Progenitor cell of endocrine pancreas (in vitro differentiated cells): ENCODE measurements at places on chromosomes 3 and 15.

- no peak overlapping the region for H3K4me3 ChIP-seq
- no peaks in the 10 kb centered on the region for H3K36me3 ChIP-seq
- peaks cover 2% of the 10 kb centered on the region for H3K4me1 ChIP-seq
These were observed 25.3 kb downstream of the CCR9 start for GRCh38 chr3:45911511-45912226.

DNA sequence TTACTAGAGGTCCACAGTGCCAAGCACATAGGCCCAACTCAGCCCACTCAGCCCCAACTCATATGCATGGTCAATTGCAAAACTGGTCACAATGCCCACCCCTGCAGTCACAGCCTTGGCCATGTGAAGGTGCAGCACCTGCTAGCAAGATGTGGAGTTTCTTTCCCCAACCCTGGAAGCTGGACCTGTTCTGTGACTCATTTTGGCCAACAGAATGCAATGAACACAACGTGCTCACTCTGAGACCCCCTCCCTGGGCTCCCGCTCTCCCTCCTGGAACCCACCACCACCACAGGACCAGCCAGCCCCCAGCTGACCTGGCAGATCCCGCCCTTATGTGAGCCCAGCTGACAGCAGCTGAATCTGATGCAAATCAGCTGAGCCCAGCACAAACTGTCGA is 34.4 kb downstream of the ALDH1L1 start:
- no peaks in the 10 kb centered on the region for H3K36me3 ChIP-seq
- H3K27me3 ChIP-seq: peaks cover 6% of the 10 kb centered on the region
- H3K27ac ChIP-seq: no peak overlapping the region
- H3K4me3 ChIP-seq: no peak overlapping the region
- no peaks in the 10 kb centered on the region for H3K4me1 ChIP-seq

DNA sequence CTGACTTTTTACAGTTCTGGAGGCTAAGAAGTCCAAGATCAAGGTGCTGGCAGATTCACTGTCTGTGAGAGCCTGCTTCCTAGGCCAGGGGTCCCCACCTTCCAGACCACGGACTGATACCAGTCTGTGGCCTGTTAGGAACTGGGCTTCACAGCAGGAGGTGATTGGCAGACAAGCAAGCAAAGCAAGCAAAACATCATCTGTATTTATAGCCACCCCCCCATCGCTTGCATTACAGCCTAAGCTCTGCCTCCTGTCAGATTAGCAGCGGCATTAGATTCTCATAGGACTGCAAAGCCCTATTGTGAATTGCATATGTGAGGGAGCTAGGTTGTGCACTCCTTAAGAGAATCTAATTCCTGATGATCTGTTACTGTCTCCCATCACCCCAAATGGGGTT is 194.7 kb upstream of the THRB start:
- H3K27me3 ChIP-seq: no peaks in the 10 kb centered on the region
- H3K36me3 ChIP-seq: no peaks in the 10 kb centered on the region
- H3K4me1 ChIP-seq: peaks cover 14% of the 10 kb centered on the region
- H3K4me3 ChIP-seq: no peak overlapping the region

- H3K4me3 ChIP-seq: peak overlapping the region; percentile 29
- no peaks in the 10 kb centered on the region for H3K27me3 ChIP-seq
- no peak for DNase-seq
These were observed 12.9 kb downstream of the VPS18 start for GRCh38 chr15:40906991-40907802.

DNA sequence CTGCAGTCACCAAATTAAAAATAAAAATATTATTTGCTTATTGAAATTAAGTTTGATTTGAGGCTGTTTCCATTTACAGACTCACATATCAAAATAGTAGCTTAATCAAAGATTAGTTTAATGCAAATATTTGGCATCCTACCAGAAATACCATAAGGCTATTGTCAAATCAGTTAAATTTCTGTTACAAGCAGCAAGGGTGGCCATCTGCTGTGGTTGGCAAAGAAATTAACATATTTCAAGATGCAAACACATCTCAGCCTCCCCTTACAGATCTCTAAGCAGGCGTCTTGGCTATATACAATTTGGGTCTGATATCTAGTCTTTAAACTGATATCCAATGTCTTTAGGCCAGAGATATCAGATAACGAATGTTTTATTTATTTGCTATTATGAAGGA is 83.2 kb upstream of the NEDD4 start:
- no peak overlapping the region for H3K4me3 ChIP-seq
- peaks cover 2% of the 10 kb centered on the region for H3K4me1 ChIP-seq
- H3K36me3 ChIP-seq: peaks cover 1% of the 10 kb centered on the region

DNA sequence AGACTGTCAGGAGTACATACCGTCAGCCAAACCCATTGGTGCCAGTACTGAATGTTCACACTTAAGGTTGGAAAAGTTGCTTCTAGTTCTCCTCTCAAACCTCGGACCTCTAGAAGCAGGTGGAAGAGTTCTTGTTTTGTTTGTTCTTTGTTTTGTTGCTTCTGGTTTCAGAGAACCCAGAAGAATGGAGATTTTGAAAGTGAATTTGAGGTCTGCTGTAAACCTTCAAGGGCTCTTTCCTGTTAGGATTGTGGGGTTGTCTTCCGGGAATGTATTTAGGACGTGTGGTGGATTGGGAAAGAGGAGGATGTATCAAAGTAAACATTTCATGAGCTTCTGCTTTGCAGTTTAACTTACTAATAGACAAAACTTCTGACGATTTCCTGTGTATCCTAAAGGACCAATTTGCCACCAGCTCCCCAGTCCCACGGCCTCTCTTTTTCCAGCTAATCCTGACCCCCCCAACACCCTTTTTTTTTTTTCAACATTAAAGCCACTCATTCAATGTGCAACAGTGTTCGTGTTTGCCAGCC is 50.3 kb downstream of the FILIP1L start:
- no peak overlapping the region for H3K27ac ChIP-seq
- H3K27me3 ChIP-seq: no peaks in the 10 kb centered on the region
- peaks cover 9% of the 10 kb centered on the region for H3K4me1 ChIP-seq
- H3K4me3 ChIP-seq: no peak overlapping the region
- no peak for DNase-seq
- peaks cover 1% of the 10 kb centered on the region for H3K36me3 ChIP-seq

GRCh38 chr3:48240000-48240963 is 622 bp upstream of the ZNF589 start:
- no peaks in the 10 kb centered on the region for H3K36me3 ChIP-seq
- no peak for DNase-seq
- H3K27me3 ChIP-seq: no peaks in the 10 kb centered on the region
- H3K4me1 ChIP-seq: peaks cover 9% of the 10 kb centered on the region

DNA sequence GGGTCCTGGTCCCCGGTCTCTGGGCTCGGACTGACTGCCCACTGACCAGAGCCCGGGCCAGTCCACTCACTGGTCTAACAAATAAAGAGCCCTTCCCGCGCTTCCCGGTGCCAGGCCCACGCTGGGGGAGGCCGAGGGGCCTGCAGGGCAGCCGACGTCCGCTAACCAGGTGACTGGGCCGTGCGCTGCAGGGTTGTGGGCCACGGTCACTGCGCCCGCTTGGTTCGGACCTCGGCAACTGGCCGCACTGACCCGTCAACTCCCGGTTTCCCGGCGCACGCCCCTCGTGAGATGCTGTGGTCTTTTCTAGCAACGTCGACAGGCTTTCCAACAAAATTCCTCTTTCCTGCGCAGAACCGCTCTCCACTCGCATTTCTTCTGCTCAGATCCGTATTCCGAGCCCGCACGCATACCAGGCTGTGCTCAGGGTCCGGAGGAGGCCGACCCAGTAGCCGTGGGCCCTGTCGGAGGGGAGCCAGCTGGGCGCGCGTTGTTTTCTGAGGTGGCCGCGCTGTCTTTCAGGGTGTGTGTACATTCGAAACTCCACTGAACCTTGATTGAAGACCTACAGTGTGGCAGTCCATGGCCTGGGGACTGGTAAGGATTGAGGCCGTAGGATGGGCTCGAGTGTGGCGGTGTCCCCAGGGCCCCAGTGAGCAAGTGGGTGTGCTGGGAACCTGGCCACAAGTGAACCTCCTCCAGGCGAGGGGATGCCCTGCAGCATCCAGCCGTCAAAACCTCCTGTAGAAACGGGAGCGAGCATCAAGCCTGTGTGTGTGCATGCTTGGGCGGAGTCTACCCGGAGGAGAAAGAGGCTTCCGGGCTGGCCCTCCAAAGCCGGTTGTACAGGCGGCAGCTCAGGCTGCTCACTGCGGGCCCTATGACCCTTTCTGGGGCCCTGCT is 875 bp upstream of the NT5DC2 start:
- peaks cover 7% of the 10 kb centered on the region for H3K36me3 ChIP-seq
- peaks cover 42% of the 10 kb centered on the region for H3K4me1 ChIP-seq
- no peaks in the 10 kb centered on the region for H3K27me3 ChIP-seq

DNA sequence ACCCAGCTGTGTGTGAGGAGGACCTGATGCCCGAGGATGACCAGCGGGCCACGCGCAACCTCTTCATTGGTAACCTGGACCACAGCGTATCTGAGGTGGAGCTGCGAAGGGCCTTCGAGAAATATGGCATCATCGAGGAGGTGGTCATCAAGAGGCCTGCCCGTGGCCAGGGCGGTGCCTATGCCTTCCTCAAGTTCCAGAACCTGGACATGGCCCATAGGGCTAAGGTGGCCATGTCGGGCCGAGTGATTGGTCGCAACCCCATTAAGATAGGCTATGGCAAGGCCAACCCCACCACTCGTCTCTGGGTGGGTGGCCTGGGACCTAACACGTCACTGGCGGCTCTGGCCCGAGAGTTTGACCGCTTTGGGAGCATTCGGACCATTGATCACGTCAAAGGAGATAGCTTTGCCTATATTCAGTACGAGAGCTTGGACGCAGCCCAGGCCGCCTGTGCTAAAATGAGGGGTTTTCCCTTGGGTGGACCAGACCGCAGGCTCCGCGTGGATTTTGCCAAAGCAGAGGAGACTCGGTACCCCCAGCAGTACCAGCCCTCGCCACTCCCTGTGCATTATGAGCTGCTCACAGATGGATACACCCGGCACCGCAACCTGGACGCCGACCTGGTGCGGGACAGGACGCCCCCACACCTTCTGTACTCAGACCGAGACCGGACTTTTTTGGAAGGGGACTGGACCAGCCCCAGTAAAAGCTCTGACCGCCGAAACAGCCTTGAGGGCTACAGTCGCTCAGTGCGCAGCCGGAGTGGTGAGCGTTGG is 1.5 kb downstream of the RBM15B start:
- no peaks in the 10 kb centered on the region for H3K27me3 ChIP-seq
- H3K4me3 ChIP-seq: peak overlapping the region; percentile 85
- no peak for DNase-seq
- H3K4me1 ChIP-seq: peaks cover 40% of the 10 kb centered on the region
- H3K36me3 ChIP-seq: peaks cover 36% of the 10 kb centered on the region

DNA sequence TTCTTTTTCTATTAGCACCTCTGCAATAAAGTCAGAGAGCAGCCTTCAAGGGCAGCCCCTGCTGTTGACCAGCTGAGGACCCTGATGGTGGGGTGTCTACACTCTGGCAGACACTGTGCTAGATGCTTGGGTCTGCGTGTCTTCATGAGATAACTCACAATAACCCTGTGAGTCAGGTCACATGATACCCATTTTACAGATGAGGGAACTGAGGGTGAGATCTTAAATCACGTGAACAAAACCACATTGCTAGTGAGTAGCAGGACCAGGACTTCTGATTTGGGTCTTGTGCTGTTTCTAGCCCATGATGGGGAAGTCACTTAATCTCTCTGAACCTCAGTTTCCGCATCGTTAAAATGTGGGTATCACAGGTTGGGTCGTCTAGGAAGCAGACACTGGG is 118.5 kb upstream of the LIPC start:
- no peak overlapping the region for H3K4me3 ChIP-seq
- H3K27me3 ChIP-seq: no peaks in the 10 kb centered on the region
- H3K27ac ChIP-seq: no peak overlapping the region
- H3K4me1 ChIP-seq: peaks cover 11% of the 10 kb centered on the region
- H3K36me3 ChIP-seq: no peaks in the 10 kb centered on the region

- H3K4me1 ChIP-seq: no peaks in the 10 kb centered on the region
- no peaks in the 10 kb centered on the region for H3K27me3 ChIP-seq
- DNase-seq: no peak
These were observed 210.5 kb downstream of the DOCK3 start for GRCh38 chr3:50885070-50885850.

- H3K4me1 ChIP-seq: peaks cover 12% of the 10 kb centered on the region
- no peak for DNase-seq
- H3K27ac ChIP-seq: no peak overlapping the region
- no peaks in the 10 kb centered on the region for H3K36me3 ChIP-seq
- H3K4me3 ChIP-seq: no peak overlapping the region
These were observed 202.0 kb upstream of the CFAP20DC start for GRCh38 chr3:59251869-59252268.

- H3K4me3 ChIP-seq: no peak overlapping the region
- H3K27ac ChIP-seq: no peak overlapping the region
- no peaks in the 10 kb centered on the region for H3K36me3 ChIP-seq
- H3K27me3 ChIP-seq: no peaks in the 10 kb centered on the region
These were observed 667.4 kb downstream of the ROBO2 start for GRCh38 chr3:77707281-77707680.

DNA sequence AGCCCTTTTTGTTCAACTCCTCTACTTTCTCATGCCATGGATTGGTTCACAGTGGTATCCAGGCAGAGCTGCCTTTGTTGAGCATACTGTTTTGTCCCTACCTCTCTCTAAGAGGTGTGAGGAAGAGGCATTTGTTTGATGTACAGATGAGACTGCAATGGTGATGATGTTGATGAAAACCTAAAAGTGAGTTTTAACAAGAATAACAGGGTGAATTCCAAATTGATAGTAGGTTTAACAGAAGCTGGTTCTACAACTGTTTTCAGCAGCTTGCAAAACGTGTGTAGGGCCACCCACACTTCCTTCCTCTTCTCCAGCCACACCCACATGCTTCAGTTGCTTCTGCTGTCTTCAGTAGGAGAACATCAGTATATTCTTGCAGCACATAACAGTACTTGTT is 10.2 kb downstream of the SNRK start:
- H3K27me3 ChIP-seq: no peaks in the 10 kb centered on the region
- H3K4me3 ChIP-seq: no peak overlapping the region
- peaks cover 22% of the 10 kb centered on the region for H3K4me1 ChIP-seq
- no peak for DNase-seq
- H3K27ac ChIP-seq: no peak overlapping the region

- no peaks in the 10 kb centered on the region for H3K36me3 ChIP-seq
- H3K4me1 ChIP-seq: peaks cover 9% of the 10 kb centered on the region
- no peak for DNase-seq
- no peak overlapping the region for H3K27ac ChIP-seq
These were observed 109.0 kb upstream of the ADAMTS9 start for GRCh38 chr3:64796607-64797399.

DNA sequence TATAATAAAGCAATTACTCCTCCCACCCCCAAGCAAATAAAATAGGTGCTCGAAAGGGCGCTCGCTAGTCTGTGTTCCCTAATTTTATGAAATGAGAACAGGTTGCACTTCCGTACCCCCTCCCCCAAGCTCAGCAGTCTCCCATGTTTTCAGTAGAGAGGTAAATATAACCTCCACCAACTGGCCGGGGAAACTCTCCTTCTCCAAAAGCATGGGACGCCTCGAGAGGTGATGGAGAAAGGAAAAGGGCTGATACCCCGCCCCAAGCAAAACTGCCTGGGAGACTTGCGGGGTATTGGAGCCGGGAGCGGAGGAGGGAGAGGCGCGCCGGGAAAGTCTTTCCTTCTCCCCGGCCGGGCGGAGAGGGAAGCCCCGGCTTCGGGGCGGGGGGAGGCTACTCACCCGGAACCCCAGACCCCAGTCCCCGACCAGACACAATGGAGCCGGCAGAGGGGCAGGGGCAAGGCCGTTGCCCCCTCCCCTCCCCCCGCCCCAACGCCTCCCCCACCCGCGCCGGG is 605 bp downstream of the DCUN1D1 start:
- H3K4me1 ChIP-seq: peaks cover 17% of the 10 kb centered on the region
- H3K27me3 ChIP-seq: no peaks in the 10 kb centered on the region
- H3K36me3 ChIP-seq: peaks cover 1% of the 10 kb centered on the region
- peak; percentile 18 for DNase-seq
- peak overlapping the region; percentile 87 for H3K27ac ChIP-seq
